ENCODE measurements at places on chromosomes 3 and 15.

- DNase-seq = no peak
Measured at GRCh38 chr3:147410526-147411237, 1.5 kb downstream of the ZIC1 start.

- no peak for DNase-seq
Measured at GRCh38 chr3:179446501-179446900, 4.8 kb downstream of the GNB4 start.

DNA sequence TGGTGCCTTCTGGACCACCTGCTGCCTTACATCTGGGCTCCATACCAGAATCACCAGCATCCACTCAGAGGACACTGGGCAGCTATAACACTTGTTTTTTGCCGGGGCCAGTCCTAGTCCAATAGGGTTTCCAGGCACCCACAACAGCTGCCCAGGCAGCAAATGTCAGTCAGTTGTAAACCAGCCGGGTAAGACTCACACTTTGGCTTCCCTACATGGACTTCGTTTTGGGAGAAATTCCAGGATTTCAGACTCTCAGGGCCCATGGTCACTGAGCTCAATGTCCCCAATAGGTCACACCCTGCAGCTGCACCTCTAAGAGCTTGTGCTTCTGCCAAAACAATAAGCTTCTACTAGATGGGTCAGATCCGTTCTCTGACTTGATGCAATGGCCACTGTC is 83.8 kb downstream of the FAM174B start:
- no peak for DNase-seq

DNA sequence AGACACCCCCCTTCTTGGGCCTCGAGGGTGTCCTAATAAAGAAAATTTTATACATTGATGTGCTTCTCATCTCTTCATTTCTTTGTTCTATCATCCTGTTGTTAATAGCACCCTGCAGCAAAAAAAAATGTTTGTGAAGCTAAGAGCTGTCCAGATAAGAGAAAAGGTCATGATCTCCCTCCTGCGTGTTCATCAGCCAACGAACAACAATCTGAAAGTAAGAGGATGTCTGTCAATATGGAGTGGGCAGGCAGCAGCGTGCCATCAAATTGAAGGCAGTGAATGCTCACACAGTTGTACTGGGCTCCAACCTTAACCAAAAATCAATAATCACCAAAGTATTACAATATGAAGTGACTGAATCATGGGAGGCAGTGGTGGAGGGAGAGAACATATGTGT is 418.6 kb upstream of the ONECUT1 start:
- DNase-seq = no peak

DNA sequence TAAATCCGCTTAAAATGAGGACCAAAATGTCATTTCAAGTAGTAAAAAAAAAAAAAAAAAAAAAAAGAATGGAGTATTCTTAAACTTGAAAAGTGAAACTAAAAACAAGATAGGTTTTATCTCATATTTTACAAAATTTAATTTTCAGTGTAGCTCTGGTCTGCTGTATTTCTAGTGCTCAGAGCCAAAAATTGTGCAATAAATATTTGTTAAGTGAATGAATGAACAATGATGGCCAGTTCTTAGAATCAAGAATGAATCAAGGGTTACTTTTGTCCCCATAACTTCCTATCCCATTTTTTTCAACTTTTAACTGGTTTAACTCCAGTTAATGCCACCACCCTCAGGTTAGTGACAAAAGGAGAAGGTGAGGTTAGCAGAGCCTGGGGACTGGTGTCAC is 214.4 kb downstream of the ABHD5 start:
- DNase-seq = no peak

- no peak for DNase-seq
Measured at GRCh38 chr15:41923401-41923997, 29.6 kb upstream of the SPTBN5 start.

DNA sequence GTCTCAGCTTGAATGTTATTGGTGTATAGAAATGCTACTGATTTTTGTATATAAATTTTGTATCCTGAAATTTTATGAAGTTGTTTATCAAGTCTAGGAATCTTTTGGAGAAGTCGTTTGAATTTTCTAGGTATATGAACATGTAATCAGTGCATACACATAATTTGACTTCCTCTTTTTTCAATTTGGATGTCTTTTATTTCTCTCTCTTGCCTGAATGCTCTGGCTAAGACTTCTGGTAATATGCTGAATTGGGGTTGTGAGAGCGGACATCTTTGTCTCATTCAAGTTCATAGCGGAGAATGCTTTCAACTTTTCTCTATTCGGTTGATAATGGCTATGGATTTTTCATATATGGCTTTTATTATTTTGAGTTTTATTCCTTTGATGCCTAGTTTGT is 100.9 kb upstream of the MCTP2 start:
- DNase-seq = no peak

GRCh38 chr3:38126121-38126892 is 10.6 kb downstream of the ACAA1 start:
- no peak for DNase-seq
